ENCODE measurements at places on chromosomes 13 and 19. TPM values are rescaled to one million over a fixed set of nuclear protein-coding genes. Genes with fewer than 3 reads are reported as not detected.

DNA sequence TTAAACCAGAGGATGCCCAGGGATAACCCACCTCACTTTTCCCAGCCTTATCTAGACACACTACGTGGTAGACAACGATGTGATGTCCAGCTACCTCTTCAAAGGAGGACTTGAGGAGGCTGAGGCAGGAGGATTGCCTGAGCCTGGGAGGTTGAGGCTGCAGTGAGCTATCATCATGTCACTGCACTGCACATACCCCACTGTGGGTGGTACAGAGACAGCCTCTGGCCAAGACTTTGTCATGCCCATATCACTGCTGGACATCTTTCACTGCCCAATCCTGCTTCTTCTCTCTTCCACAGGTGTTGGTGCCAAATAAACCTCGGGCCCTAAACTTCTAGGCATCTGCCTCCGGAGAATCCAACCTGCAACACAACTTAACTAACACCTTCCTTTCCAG, 85.8 kb downstream of the FAM216B start:
- no peak for DNase-seq

DNA sequence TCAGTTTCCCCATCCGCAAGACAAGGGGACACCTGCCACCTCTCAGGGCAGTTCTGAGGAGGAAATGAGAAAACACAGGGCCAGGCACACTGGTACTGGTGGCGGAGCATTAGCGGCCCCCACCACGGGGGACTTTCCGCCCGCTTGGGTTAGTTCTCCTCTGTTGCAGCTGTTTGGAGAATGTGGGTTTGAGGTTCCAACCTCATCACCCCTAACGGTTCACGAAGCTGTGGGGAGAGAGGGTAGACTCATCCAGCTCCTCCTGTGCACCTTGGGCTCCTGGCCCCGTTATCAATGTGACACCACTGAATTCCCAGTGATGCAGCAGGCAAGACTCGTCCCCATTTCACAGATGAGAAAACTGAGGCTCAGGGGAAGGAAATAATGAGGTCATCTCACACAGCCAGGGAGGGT, 10.3 kb downstream of the PTPRS start:
- no peak for DNase-seq

The OR7D2 gene
- total RNA-seq, result not detected

DNA sequence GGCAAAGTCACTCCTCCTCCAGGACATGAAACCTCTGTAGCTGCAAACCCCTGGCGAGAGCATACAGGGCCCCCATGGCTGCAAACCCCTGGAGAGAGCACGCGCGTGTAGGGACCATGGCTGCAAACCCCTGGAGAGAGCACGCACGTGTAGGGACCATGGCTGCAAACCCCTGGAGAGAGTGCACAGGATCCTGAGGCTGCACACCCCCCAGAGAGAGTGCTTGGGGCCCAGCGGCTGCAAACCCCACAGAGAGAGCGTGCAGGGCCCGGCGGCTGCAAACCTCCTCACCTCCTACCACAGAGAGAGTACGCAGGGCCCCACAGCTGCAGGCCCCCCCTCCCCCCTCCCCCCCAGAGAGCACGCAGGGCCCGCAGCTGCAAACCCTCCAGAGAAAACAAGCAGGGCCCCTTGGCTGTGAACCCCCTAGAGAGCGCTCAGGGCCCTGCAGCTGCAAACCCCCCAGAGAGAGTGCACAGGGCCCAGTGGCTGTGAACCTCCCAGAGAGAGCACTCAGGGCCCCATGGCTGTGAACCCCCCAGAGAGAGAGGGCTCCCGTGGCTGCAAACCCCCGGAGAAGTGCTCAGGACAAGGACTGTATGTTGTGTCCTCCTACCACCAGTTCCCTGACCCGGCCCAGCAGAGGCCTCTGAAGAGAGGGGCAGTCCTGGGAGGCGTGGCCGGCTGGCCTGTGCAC, 7.3 kb downstream of the ADPRHL1 start:
- DNase-seq, result no peak

The RNF17 gene
- 0.20 TPM for total RNA-seq

The SBSN gene
- not detected for total RNA-seq

DNA sequence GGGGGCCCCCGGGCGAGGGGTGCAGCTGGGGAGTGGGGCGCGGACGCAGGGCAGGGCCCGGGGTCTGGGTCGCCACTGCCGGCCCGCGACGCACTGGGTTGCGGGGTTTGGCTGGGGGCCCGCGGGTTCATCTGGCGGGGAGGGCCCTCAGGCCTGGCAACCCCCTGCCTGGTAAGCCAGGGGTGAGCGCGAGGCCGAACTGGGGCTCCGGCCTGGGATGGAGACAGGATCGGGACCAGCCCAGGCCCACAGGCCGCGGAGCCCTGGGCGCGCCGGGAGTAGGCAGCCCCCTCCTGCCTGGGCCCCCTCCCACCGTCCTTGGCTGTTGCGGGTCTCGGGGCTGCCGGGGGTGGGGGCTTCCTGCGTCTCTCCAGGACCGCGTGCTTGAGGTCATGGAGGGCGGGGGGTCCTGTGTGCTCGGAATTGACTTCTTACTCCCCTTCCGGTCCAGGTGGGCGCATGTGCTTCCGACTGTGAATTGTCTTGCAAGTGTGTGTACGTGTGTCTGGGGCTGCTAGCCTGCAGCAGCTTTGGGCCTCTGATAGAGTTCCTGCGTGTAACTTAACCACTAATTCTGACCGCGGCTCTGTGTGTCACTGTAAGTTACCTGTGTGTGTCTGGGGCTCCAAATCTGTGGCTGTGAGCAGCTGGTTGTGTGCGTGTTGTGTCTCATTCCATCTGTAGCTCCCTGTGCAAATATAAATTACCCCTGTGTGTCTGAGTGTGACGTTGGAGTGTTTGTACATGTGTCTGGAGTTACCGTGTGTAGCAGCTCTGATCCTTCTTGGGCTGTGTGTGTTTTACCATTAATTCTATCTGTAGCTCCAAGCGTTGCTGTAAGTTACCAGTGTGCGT, 751 bp downstream of the GRAMD1A start:
- DNase-seq, result peak; percentile 33

DNA sequence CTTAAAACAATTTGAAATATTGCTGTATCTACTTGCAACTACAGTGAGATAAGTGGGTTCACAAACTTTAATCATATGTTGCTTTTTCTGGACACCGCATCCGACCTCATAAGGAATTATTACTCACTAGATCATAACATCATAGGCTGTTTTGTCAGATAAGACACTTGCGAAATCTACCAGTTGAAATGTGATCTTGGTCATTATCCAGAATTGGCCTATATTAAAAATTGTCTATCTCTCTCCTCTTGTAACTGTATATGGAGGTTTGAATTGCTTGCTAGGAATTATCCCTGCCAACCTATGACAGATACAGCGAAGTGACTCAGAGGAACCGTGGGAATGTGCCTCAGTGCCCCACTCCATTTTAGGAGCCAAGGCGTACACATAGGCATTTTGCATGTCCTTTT, 117.0 kb upstream of the POSTN start:
- peak; percentile 41 for DNase-seq

- DNase-seq, result no peak
Measured at GRCh38 chr13:30863231-30863630, 42.8 kb upstream of the MEDAG start.

- no peak for DNase-seq
Measured at GRCh38 chr19:23558541-23558940, 128.5 kb downstream of the ZNF675 start.

DNA sequence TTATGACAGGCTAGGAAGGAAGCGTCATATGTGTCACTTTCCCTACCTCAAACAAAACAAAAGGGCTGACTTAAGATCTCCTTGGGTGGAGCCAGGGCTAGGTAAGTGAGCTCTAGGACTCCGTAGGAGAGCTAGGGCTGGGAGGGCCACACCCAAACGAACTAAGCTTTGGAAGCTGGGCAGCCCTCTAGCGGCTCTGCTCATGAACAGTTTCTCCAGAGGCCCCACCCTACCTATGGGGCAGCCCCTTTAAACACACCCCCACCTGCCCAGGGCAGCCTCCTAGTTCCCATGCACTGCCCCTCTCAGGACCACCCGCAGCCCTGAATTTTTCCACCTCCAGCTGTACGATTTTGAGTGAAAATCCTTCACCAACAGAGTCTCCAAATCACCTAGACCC, 3.5 kb downstream of the PEG3 start:
- no peak for DNase-seq

GRCh38 chr19:39738814-39739213, 985 bp upstream of the CLC start:
- DNase-seq, result no peak

The RFPL4AL1 gene
- 0.22 TPM for total RNA-seq

The COL4A2 gene
- 775 TPM for total RNA-seq

DNA sequence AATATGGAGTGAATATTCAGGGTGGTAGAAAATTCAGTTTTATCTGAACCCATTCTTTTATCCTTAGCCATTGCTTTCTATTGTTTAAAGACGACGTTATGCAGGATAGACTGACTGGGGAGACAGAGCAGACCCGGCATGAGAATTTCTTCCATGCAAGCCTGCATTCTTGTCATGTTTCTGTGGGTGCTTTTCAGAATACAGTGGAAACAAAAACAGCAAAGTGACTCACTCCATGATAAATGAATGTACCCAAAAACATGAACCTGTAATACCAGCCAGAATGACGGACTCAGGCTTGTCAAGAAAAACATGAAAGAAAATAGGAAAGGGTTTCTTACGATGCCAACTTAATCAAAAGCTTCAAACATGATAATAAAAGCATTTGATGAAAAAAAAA, 924.0 kb downstream of the EFNB2 start:
- peak; percentile 33 for DNase-seq

- peak; percentile 49 for DNase-seq
Measured at GRCh38 chr19:6459262-6460098, at the start of gene SLC25A23. SLC25A23 (minus strand) TSS chr19:6459792; CDS start chr19:6459628, 164 bp downstream.

- DNase-seq, result no peak
Measured at GRCh38 chr13:93872376-93872775, 607.1 kb downstream of the DCT start.

The GPX4 gene
- total RNA-seq, result 423 TPM

DNA sequence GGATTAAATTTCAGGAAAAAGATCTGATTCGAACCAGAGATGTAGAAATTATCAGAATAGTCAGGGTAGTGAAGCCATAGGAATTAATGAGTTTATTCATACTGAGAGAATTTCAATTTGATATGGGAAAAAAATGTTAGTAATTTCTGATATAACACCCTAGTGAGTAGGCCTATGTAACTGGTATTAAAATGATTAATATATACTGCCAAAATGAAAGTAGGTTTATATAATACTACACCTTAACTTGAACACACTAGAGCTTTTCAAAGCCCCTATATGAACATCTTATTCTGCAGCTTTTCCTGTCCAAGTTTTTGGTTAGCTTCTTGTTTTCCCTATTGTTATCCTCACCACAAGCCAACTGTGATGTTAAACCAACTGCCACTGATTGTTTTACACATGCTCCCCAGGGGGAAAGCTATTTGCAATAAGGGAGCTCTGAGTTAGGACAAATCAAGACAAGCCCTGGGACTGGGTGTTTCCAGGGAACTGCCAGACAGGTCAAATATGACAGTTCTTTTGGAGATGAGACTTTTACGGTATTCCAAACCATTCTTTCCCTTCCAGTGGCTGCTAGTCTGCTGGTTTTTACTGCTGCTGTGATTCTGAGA, 45.3 kb downstream of the FNDC3A start:
- no peak for DNase-seq

DNA sequence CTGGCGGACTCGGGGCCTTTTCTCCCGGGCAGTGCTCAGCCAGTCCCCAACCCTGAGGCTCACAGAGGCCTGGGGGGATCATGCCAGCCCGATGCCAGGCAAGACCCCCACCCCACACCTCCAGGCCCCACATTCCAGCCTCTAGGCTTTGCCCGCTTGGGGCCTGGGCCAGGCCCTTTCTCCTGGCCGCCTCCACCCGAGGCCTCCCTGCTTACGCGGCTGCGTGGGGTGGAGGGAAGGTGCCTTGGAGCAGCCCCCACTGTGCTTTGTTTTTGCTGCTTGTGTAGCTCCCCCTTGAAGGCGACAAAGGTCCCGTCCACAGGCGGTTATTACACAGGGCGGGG, 38.4 kb downstream of the SMIM24 start:
- no peak for DNase-seq

DNA sequence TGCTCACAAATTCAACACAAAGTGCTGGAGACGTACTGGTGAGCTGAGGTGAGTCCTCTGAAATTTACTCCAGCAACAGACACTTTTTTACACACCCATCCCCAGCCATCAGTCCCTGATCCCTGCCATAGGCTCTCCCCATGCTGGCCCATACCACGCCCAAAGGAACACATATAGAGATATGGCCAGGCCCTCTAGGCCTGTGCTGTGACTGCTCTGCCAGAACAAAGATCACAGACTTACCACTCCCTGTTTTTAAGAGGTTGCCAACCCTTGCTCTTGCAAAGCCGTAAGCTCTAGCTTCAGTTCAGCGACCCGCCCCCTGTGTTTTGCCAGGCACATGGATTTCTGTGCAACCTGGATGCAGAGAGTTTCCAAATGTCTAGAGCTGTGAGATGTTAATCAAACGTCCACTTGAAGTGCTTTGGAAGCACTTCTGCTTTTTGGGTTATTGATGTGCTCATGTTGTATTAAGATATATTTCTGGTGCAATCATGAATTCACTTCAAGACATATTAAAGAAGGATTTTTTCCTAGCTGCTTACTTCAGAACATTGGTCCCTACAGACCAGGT, 59.7 kb downstream of the DLEU7 start:
- DNase-seq, result no peak

GRCh38 chr13:58379221-58379620, 747.7 kb downstream of the PCDH17 start:
- DNase-seq, result no peak

DNA sequence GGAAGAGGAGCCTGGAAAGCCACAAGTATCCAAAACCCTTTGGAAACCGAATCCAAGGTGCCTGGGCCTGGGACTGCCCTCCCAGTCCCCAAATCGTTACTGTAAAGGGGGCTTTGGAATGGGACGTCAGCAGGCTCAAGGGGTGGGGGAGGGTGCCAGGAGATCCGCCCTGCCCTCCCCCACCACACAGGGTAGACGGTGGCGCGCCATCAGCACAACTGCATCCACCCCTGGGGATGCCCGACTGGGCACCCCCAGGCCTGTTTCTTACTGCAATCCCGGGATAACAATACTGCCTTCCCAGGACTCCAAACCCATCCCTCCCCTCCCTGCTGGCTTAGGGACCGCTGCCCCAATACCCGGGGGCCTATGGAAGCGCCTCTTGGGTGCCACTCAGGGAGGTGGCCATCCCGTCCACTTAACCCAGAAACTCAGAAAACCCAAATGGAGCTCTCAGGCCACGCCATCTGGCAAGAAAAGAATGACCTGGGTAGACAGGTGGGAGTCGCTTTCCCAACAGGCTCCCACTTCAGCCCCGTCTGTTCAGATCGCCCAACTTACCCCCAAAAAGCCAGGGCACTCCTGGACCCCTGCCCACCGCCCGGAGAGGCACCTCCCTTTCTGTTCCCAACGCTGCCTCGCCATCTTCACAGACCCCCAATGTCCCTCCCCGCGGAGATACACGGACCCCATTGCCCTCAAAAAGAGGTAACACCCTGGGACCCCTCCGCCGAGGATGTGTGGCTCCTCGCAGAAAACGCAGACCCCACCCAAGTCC, 2.4 kb downstream of the KLF16 start:
- DNase-seq, result no peak

DNA sequence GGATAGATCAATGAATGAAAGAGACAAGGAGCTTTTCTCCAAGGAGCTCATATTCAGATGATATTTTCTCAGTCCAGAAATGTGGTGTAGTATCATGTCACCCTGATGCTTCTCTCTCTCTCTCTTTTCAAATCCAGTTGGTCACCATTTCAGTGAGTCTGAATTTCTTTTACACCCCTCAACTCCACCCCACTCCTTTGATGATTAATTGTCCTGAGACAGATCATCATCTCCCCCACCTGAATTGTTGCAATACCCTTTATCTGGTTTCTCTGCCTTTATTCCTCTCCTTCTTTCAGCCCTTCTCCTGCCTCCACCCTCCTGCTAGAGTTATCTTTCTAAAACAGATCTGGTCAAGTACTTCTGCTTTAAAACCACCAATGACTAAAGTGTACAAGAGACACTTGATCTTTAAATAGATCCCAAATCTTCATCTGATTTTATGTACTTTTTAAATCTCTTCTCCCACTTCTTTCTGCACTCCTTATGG, 299.8 kb downstream of the KLF5 start:
- no peak for DNase-seq

Measured in lung microvascular endothelial cell (primary cell).